Progenitor cell of endocrine pancreas (in vitro differentiated cells): ENCODE measurements at places on chromosomes 2 and 18.

DNA sequence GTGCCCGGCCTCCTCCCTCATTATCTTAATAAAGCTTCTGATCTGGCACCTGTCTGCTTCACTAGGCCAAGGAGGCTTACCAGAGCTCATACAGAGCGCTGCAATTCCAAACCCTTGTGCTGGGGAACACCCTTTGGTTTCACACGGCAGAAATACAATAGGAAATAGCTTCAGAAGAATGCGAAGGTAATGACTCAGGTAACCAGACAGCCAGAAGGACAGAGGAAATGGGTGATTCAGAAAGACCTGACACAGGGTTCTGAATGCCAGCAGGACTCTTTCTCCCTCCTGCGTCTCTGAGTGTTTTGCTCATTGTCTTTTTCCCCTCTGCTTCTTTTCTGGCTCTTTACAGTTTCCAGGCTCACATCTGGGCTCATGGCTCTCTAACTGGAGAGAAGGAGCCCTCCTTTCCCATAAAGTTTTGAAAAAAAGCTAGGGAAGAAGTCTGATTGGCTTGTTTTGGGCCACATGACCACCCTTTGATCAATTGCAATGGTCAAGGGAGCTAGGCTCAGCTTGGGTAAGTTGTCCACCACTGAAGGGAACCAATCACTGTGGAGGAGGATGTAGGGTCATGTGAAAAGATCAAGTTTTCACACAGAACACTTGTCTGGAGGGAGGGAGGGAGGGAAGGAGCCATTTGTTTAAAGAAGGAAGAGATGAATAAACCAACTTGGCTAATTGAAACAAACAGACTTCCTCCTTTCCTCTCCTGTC lies 90.5 kb upstream of the UPP2 start:
- H3K4me1 ChIP-seq: peaks cover 10% of the 10 kb centered on the region
- DNase-seq: no peak
- no peaks in the 10 kb centered on the region for H3K36me3 ChIP-seq
- peaks cover 3% of the 10 kb centered on the region for H3K27me3 ChIP-seq
- H3K4me3 ChIP-seq: no peak overlapping the region
- H3K27ac ChIP-seq: no peak overlapping the region

- no peaks in the 10 kb centered on the region for H3K27me3 ChIP-seq
- no peak for DNase-seq
- H3K4me3 ChIP-seq: no peak overlapping the region
- peaks cover 49% of the 10 kb centered on the region for H3K36me3 ChIP-seq
Observed at GRCh38 chr2:215985257-215985656, 28.1 kb downstream of the MREG start.

GRCh38 chr2:231877533-231878456 lies 48.4 kb downstream of the NPPC start:
- no peak overlapping the region for H3K4me3 ChIP-seq
- no peaks in the 10 kb centered on the region for H3K36me3 ChIP-seq
- DNase-seq: no peak
- H3K27me3 ChIP-seq: peaks cover 7% of the 10 kb centered on the region

DNA sequence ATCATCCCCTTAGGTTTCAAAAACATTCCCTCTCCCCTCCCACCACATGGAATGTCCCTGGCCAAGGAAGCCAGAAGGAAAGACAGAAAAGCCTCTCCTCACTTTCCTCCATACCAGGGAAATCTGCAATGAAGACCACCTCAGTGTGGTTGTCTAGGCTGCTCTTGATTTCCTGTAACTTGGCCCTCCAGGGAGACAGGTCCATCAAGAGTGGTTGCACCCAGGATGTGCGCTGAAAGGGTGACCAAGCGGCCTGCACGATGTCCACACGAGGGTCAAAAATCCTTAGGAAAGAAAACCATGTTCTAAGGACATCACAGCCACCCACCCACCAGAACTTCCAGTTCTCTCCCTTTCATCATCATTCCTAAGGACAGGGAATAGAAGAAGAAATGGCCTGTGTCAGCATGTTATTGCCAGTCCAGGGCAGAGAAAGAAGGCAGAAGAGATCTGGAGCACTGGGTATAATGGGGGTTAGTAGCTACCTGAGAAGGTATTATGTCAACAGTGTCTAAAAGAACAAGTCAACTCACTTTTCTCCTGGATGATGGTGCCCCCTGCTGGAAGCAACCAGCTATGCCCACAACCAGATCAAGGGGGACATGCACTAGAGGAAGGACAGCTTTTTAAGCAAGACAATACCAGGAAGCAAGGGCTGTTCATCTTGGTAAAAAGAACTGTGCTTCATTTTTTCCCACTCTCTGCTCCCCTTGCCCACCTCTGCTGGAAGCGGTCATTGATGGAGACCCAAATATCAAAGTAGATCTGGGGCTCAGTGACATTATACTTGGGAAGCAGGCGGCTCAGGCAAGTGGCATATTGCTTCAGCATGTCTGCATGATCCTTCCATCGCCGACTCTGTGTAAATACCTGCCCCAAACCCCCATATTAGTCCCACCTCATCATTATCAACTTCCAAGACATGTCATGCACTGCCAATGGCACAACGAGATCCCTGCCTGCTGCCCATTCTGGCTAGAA lies 9.3 kb downstream of the GGCX start:
- no peak overlapping the region for H3K27ac ChIP-seq
- DNase-seq: peak; percentile 79
- H3K4me3 ChIP-seq: no peak overlapping the region
- H3K27me3 ChIP-seq: no peaks in the 10 kb centered on the region

GRCh38 chr2:134232461-134232860 lies 21.4 kb upstream of the MGAT5 start:
- H3K27me3 ChIP-seq: no peaks in the 10 kb centered on the region
- no peak for DNase-seq
- peaks cover 15% of the 10 kb centered on the region for H3K36me3 ChIP-seq
- no peak overlapping the region for H3K27ac ChIP-seq
- no peak overlapping the region for H3K4me3 ChIP-seq
- peaks cover 35% of the 10 kb centered on the region for H3K4me1 ChIP-seq

DNA sequence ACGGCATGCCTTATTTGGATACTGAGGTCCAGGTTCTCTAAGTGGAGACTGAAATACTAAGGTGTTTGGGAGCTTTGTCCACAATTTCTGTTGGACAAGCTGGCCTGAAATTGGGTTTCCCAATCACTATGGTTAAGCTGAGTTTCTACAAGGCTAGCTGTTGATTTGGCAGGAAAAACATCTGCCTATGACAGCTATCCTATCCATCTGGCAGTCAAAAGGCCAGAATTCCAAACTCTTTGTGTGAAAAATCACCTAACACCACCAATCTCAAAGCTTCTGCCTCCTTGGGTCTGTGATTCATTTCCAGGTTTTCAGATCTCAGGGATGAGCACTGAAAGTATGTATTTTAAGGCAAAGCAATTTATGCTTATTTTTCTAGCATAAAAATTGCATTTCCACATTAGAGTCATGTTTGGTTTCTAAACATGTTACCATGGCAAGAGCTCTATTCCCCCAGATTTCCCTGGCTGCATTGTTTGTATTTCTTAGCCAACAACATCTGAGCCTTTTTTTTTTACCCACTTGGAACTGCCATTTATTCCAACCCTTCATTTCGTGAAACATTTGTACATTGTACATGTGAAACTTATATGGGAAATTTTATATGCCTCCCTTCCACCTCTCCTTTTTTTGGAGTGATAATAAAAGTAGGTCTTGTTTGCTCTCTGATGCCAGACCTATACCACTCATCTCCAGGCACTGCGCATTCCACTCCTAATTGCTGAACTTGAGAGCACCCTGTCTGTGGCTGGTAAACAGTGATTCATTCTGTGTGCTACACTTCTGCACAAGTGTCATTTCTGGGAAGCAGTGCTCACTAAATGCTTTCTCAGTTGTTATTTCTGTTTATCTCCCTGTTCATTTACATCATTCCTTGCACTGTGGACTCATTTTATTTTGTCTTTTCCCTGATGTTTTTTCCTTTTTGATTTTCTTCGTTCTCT lies 15.9 kb upstream of the CCDC85A start:
- H3K36me3 ChIP-seq: no peaks in the 10 kb centered on the region
- H3K27ac ChIP-seq: no peak overlapping the region
- peaks cover 27% of the 10 kb centered on the region for H3K27me3 ChIP-seq
